T-helper 2 cell treated with Interferon-gamma antibody and Interleukin-4, amounts not matched to agents 100 ng/mL and 5 ng/mL, for 36 hours (primary cell): ENCODE measurements at places on chromosomes 16 and 17. TPM values are rescaled to one million over a fixed set of nuclear protein-coding genes. Genes with fewer than 3 reads are reported as not detected.

Gene HSD17B2
- not detected in 2 replicates for total RNA-seq

Gene NR1D1
- total RNA-seq, result 3.9 and 4.0 TPM in 2 replicates

Gene MPDU1
- 79.6 and 79.9 TPM in 2 replicates for total RNA-seq

Gene MT1G
- total RNA-seq, result 27.6 and 30.1 TPM in 2 replicates

Gene UBN1
- total RNA-seq, result 38.9 and 42.0 TPM in 2 replicates

Gene FZD2
- 0.30 and 0.52 TPM in 2 replicates for total RNA-seq

Gene ZFPM1
- 10.8 and 11.5 TPM in 2 replicates for total RNA-seq

Gene SLC5A11
- 0.41 TPM in 1 of 2 replicates, not detected in the other for total RNA-seq

Gene PRCD
- not detected in 2 replicates for total RNA-seq

Gene CACNG3
- total RNA-seq, result not detected in 2 replicates

Gene SCARF1
- 1.1 and 1.6 TPM in 2 replicates for total RNA-seq

Gene PMFBP1
- 1.1 and 2.5 TPM in 2 replicates for total RNA-seq

Gene PDILT
- total RNA-seq, result not detected in 2 replicates
